ENCODE measurements at places on chromosomes 12 and 14. TPM values are rescaled to one million over a fixed set of nuclear protein-coding genes. Genes with fewer than 3 reads are reported as not detected.

MSI1 gene
- total RNA-seq: 0.17 TPM

NCAPD2 gene
- 68.4 TPM for total RNA-seq

DNA sequence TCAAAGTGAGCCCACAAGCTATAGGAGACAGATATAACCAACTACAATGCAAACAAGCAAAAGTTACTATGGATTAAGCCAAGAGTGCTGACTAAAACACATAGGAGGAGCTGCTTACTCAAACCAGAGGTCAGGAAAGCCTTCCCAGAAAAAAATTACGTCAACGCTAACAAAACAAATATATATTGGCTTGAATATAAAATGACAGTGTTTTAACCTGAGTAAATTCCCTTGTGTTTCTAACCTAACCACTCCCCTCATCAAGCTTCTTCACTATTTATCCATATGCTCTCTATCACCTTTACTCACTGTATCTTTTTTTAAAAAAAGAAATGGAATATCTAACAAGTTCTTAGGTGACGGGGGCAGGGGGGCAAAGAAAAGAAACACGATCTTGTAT is 115.9 kb downstream of the MED13L start:
- DNase-seq: no peak

SLC6A15 gene
- total RNA-seq: 90.1 TPM

DNA sequence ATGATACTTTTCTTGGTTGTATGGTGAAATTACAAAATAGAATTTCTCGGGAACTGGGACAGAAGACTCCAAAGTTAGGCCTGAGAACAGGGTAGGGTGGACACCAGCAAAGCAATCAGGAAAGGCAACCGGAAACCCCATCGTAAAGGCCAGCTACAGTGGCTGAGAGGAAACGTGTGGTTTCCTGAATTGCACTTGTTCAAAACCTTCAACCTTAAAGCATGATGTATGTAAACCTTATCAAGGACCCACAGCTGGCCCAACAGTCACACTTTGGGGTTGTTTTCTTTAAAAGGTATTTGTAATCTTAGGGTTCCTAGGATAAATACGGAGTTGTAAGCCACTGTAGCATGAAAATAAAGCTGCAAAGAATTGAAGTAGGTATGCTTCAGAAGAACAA is 2.2 kb upstream of the PTGDR start:
- DNase-seq: no peak

UBC gene
- 1,911 TPM for total RNA-seq

DNA sequence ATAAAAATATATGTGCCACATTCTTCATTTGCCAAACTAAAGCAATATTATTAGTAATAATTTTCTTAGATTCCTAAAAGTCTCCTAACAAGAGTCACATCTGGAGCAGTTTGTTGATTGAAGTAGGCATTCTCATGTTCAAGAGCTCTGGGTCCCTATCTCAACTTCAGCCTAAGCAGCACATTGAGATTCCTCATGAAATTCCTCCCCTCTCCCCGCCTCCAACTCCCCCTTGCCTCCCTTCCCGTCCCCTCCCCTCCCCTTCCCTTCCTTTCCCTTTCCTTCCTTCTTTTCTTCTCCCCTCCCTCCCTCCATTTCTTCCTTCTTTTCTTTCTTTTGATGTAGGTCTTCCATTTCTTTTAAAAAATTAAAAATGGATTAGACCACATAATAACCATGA is 48.7 kb upstream of the NAV3 start:
- DNase-seq: no peak

DNA sequence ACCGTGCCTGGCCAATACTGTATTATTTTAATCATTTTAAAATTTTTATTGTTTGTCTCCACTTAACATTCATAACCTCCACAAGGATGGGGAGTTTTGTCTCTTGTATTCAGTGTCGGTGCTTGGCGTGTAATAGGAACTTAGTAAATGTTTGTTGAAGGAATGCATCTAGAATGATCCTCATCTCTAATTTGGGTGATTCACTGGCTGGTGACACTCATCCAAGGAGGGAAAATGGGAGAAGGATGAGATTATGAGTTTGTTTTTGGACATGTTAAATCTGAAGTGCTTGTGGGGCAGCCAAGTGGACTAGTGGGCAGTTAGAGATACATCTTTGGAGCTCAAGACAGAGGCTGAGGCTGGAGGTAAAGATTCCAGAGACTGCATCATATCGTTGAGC is 5.1 kb downstream of the KLC1 start:
- no peak for DNase-seq

DNA sequence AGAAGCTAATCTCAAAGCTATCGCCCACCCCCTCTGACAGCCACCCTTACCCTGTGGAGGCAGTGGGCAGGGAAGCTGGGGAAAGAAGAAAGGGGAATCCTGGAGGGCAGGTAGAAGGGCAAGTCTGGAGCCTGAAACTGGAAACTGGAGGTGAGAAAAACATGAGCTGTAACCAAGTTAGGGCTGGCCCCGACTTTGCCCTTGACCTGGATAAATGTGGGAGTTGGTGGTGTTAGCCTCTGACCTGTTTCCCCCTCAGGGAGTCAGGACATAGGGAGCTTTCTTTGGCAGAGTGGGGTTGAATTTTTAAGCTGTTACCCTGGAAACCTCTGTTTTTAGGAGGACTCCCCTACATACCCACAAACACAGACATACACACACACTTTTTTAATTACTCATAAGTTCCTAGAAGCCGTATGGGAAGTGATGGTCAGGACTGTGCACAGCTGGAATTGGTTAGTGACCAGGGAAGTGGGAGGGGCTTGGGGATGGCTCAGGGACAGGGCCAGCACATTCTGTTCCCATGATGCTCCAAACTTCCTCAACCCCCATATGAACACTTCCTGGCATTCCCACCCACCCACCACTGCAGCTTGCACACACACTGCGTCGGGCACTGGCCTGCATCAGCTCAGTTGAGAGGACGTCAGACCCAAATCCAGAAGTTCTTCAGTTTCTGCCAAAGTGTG is 5.0 kb upstream of the MMP19 start:
- DNase-seq: no peak

KLHDC2 gene
- total RNA-seq: 62.1 TPM

IAPP gene
- total RNA-seq: not detected

PPP4R4 gene
- total RNA-seq: 0.35 TPM
